ENCODE measurements at places on chromosomes 1 and 21. TPM values are rescaled to one million over a fixed set of nuclear protein-coding genes. Genes with fewer than 3 reads are reported as not detected.

Gene DNALI1
- not detected for total RNA-seq

DNA sequence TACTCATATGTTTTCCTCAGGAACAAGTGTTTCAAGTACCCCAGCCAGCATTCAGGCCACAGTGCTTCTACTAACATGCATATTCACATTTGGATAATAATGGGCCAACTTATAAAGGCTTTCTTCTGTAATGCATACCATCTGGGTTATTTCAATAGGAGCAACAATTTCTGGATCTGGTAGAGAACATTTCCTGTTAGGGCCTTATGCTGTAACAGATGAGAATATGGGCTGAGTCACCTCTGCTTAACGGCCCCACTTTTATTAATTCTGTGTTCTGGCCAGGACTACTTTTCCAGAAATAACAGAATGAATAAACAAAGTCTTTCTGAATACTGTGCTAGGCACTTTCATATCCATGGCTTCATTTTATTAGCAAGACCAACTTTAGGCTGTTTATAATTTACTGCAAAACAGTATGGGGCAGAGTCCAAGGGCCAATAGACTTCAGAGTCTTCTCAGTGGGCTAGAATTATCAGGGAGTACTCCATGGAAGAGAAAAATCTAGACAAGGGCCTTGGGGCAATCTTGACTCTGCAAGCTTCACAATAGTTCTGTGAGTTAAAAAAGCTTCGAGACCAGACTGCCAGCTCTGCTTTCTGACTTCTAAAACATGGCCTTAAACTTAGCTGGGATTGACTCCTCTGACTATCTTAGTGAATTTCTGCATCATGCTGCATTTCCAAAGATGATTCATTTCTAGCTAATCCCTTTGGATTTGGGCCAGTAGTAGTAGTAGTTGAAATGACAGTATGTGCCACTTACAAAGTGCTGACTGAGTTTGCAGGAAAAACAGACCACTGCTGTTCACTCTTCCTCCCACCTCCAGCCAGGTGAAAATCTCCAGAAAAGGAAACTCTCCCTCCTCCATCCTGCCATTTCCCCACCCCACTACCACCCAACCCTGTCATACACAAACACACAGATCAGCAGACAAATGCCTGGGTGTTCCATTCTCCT is 8.2 kb upstream of the SSX2IP start:
- no peaks in the 10 kb centered on the region for H3K27me3 ChIP-seq
- H3K36me3 ChIP-seq, result no peaks in the 10 kb centered on the region
- H3K27ac ChIP-seq, result no peak overlapping the region

Gene KPRP
- total RNA-seq, result not detected

- peaks cover 2% of the 10 kb centered on the region for H3K36me3 ChIP-seq
- DNase-seq, result no peak
- H3K4me3 ChIP-seq, result no peak overlapping the region
- H3K4me1 ChIP-seq, result peaks cover 12% of the 10 kb centered on the region
- H3K27me3 ChIP-seq, result no peaks in the 10 kb centered on the region
Measured at GRCh38 chr1:225973158-225973557, 26.0 kb downstream of the SDE2 start.

- no peaks in the 10 kb centered on the region for H3K4me1 ChIP-seq
- no peak overlapping the region for H3K27ac ChIP-seq
- H3K4me3 ChIP-seq, result no peak overlapping the region
- H3K27me3 ChIP-seq, result no peaks in the 10 kb centered on the region
Measured at GRCh38 chr1:245290836-245291235, 136.1 kb downstream of the KIF26B start.

DNA sequence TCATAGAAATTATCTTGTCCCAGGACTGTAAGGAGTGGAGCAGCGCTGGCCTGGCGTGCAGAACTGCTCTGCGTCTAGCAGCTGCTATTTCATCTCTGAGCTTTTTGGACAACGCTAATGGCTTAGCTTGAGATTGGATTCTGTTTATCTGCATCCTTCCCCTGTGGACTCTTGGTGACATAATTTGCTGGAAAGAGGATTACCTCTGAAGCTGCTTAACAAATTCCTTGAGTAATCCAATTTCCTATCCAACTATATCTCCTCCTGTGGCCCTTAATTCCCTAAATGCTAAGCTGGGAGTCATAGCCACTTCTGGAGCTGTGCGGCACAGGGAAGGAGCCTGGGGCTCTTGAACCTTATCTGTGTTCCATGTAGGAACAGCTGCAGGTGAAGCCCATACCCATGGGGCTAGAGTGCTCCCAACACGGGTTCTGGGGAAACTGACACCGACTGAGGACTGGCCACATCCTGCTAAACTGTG is 43.2 kb downstream of the IL6R start:
- H3K4me3 ChIP-seq, result no peak overlapping the region
- H3K27me3 ChIP-seq, result peaks cover 2% of the 10 kb centered on the region
- peaks cover 17% of the 10 kb centered on the region for H3K4me1 ChIP-seq
- no peak overlapping the region for H3K27ac ChIP-seq

DNA sequence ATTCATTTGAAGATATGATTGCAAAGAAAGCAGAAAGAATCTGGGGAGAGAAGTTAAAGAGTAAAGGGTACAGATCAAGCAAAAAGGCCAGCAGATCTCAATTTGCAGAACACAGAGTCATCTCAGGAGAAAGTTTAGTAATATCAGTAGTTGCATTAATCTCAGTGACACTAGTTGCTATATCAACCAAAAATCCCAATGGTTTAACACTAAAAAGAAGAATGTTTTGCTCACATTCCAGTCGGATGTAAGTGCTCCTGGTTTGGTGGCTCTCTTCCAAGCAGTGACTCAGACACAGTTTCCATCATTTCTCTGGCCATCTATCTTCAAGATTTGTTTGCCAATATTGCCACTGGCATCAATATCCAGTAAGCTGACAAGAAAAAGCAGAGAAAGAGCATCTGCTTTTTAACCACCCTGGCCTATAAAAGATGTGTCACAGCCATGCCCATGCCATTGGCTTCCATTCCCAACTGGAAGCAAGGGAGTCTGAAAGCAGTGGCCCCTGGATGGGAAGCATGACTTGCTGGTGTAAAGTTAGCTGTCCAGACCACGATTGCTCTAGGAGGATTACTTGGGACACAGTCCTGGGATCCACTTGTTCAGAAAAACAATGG is 45.5 kb upstream of the AIM2 start:
- H3K36me3 ChIP-seq, result no peaks in the 10 kb centered on the region
- H3K4me1 ChIP-seq, result no peaks in the 10 kb centered on the region
- H3K27ac ChIP-seq, result no peak overlapping the region

DNA sequence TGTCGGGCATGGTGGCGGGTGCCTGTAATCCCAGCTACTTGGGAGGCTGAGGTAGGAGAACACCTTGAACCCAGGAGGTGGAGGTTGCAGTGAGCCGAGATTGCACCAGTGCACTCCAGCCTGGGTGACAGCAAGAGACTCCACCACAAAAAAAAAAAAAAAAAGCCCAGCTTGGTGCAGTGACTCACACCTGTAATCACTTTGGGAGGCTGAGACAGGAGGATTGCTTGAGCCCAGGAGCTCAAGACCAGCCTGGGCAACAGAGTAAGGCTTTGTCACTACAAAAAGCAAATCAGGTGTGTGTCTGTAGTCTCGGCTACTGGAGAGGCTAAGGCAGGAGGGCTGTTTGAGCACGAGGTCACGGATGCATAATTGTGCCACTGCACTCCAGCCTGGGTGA is 5.0 kb upstream of the H6PD start:
- DNase-seq, result no peak
- H3K27me3 ChIP-seq, result no peaks in the 10 kb centered on the region
- H3K27ac ChIP-seq, result no peak overlapping the region

Gene CNKSR1
- 1.9 TPM for total RNA-seq

DNA sequence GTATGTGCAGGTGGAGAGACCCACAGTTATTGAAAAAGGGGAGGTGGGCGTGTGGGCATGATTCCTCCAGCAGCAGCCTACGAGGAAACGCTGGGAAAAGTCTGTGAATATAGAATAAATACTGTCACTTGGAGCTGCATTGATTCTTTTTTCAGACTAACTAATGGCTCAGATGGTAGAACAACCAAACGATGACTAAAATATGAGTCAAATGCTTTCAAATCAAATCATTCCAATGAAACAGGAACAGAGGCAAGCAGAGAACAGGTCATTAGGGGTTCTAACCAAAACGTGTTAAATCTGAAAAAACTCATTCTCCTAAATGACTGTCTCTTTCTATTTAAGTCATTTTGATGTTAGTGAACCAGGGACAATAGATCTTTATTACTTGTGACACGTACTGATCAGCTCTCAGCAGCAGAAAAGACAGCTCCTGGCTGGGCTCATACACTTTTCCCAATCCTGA is 35.1 kb upstream of the SEC16B start:
- no peaks in the 10 kb centered on the region for H3K4me1 ChIP-seq
- no peak for DNase-seq
- no peaks in the 10 kb centered on the region for H3K36me3 ChIP-seq
- H3K27me3 ChIP-seq, result no peaks in the 10 kb centered on the region
- no peak overlapping the region for H3K4me3 ChIP-seq

Gene ZBTB37
- total RNA-seq, result 47.3 TPM

DNA sequence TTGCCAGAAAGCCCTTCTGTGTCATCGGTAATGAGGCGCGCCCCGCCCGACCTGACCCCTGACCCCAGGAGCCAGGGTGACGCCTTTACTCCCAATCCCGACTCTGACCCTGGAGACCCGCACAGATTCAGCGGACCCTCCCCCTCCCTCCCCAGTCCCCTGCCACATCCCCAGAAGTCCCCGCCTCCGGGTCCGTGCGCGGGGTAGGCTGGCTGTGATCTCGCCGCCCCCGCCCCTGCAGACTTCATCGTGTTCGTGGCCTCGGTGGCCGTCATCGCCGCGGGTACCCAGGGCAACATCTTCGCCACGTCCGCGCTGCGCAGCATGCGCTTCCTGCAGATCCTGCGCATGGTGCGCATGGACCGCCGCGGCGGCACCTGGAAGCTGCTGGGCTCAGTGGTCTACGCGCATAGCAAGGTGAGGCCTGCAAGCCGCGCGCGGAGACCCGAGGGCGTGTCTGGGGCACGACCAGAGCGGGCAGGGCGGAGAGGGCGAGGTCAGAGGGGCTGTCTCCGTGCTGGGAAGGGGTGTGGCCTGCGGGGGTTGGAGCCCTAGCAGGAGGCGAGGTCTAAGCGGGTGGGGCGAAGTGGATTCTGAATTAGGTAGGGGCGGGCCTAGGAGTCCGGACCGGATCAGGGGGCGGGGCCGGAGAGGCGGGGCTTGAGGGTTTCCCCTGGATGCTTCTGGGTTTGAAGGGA is 34.8 kb downstream of the KCNQ4 start:
- H3K4me3 ChIP-seq, result peak overlapping the region; percentile 62
- no peak overlapping the region for H3K27ac ChIP-seq

GRCh38 chr1:183859119-183859518 is 54.2 kb downstream of the RGL1 start:
- no peaks in the 10 kb centered on the region for H3K27me3 ChIP-seq
- no peak overlapping the region for H3K27ac ChIP-seq
- no peaks in the 10 kb centered on the region for H3K4me1 ChIP-seq

Gene CD1C
- 1.2 TPM for total RNA-seq

Gene SPATA46
- total RNA-seq, result not detected

DNA sequence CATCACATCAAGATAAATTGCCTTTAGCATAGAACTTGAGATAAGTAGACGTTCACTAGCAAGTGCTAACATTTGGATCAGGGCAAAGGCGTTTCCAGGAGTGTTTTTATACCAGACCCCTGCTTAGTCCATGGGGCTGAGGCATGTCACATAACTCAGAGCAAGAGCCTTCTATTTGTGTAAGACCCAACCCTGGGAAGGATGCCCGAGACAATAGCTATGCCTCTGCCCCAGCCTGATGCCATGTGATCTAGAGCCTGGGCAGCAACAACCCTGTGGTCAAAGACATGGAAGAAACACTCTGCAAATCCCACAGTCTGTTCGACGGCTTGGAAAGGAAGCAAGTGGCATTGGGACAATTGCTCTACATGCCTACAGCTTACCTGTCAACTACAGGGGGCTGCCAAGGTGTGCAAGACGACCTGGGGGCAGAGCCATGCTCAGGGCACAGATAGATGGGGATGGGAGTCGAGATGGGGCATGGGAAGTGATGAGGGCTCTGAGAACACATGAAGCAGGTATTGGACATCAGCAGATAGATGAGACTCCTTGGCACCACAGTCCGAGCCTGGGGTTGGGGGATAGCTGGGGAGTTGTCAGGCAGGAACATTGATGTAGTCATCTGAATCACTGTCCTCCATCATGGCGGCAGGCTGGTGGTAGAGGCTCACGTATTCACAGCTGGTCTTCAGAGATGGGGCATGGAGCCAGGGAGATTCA is 7.3 kb downstream of the IL24 start:
- H3K27me3 ChIP-seq, result no peaks in the 10 kb centered on the region
- H3K4me1 ChIP-seq, result peaks cover 20% of the 10 kb centered on the region
- no peak overlapping the region for H3K27ac ChIP-seq
- no peak for DNase-seq
- peaks cover 70% of the 10 kb centered on the region for H3K36me3 ChIP-seq

Gene FNDC5
- 0.36 TPM for total RNA-seq

DNA sequence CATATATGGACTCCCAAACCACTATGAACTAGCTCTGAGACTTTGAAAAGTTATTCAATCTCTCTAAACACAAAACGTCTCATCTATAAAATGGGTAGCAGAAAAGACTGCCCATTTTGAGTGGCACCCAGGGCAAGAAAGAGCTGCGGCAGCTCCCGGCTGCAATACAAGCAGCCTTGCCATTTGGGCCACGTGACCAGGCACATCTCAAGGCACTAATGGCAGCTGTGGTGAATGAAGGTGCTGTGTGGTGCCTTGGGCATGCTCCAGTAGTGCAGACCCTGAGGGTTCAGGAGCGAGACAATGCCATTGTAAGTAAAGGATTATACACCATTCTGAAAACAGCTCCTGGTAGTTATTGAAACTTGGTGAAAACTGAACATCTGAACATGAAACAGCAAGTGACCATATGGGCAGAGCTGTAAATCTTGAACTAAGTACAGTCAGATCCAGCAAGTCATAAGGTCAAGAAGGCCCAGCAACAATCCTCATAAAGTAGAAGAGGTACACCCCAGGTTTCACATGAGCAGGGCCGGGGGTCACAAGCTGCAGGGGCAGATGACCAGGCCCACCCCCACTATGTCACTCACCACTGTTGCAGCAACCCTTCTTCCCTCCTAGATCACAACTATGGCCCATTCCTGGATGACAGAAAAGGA is 39.4 kb upstream of the HIVEP3 start:
- no peak for DNase-seq
- H3K27me3 ChIP-seq, result no peaks in the 10 kb centered on the region
- no peak overlapping the region for H3K27ac ChIP-seq
- H3K4me1 ChIP-seq, result peaks cover 3% of the 10 kb centered on the region
- H3K4me3 ChIP-seq, result no peak overlapping the region
- H3K36me3 ChIP-seq, result no peaks in the 10 kb centered on the region

- no peaks in the 10 kb centered on the region for H3K27me3 ChIP-seq
- no peak for DNase-seq
- no peak overlapping the region for H3K4me3 ChIP-seq
- no peaks in the 10 kb centered on the region for H3K36me3 ChIP-seq
- no peaks in the 10 kb centered on the region for H3K4me1 ChIP-seq
Measured at GRCh38 chr1:88288571-88288970, 395.5 kb upstream of the PKN2 start.

- no peak overlapping the region for H3K4me3 ChIP-seq
- no peaks in the 10 kb centered on the region for H3K27me3 ChIP-seq
- no peak overlapping the region for H3K27ac ChIP-seq
- DNase-seq, result no peak
- peaks cover 23% of the 10 kb centered on the region for H3K36me3 ChIP-seq
Measured at GRCh38 chr1:28540651-28541050, 12.2 kb upstream of the TRNAU1AP start.

Gene RBP7
- total RNA-seq, result 1.5 TPM

Gene KCNQ4
- total RNA-seq, result 0.14 TPM

All from natural killer cell (primary cell).